T follicular helper cell (primary cell): ENCODE measurements at places on chromosomes 1 and 21.
A peak's percentile ranks its signal among the peaks of the same experiment; 100 is the strongest.

- no peak for DNase-seq
Observed at GRCh38 chr1:206505702-206506355, 1.5 kb upstream of the RASSF5 start.

- DNase-seq = no peak
Observed at GRCh38 chr1:7743346-7743745, 27.8 kb upstream of the VAMP3 start.

GRCh38 chr1:167635156-167635648, 5.2 kb downstream of the RCSD1 start:
- no peak for DNase-seq

- no peak for DNase-seq
Observed at GRCh38 chr1:114564141-114564540, 17.3 kb downstream of the BCAS2 start.

DNA sequence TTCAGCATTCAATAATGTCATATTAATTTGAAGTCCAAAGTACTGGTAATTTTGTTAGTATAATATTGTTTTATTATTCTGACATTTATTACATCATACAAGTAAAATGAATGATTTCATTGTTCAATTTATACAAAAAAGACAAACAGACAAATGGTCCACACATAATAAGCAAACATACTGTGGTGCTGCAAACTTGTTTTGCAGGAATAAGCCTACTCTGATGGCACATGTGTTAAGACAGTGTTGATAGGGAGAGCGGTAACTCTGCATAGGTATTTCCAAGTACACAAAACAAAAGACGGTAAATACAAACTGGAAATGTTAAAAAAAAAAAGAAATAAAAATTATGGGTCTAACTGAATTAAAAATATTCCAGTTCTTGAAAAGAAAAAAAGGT, 59.7 kb upstream of the DPYD start:
- DNase-seq = no peak

DNA sequence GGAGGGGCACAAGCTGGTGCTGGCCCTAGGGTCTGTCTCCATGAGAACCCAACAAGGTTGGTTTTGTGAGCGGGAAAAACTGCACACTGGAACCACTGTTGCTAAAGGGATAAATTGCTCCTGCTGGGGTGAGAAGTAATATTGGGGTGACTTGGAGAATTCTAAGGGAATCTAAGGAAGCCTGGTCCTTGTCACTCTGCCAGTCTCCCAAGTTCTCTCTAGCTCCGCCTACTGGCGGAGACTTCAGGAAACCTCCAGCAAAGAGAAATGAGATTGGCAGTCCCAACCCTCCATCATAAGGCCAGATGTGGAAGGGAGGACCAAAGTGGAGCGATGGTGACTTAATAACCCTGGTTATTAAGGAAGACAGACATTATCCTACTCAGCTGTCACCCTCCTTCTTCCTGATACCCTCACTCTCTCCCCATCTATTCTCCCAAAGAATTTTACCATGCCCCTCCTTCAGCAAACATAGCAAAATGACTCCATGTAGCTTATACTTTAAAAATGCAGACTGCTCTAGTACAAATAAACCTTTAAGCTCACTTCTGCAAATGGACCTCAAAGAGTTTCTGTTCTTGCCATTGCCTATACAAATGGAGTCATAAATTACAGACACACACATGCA, 2.7 kb downstream of the LCE1F start:
- DNase-seq = no peak

DNA sequence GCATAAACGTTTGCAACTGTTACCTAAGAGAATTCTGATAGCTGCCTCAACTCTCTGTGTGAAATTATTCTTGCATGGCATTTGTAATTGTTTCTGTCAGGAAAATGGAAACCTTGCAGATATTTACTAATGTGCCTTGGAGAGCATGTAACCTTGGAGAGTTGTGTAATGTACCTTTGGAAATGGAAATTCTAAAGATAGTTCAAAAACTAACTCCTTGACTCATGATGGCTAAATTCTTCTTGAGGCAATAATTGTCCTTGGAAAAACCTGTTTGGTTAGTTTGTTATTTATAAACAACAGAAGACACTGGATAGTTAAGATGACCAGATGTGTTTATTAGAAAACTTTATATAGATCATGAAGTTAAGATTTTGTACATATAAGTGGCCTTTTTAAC, 1033.8 kb downstream of the PLA2G4A start:
- no peak for DNase-seq

- peak; percentile 85 for DNase-seq
Observed at GRCh38 chr1:42456010-42456753, at the start of the genes PPCS and ZMYND12. Gene PPCS (plus strand): TSS chr1:42456543. CDS start chr1:42456566, 23 bp downstream. Gene ZMYND12 (minus strand): TSS chr1:42456022. CDS start chr1:42455997, 25 bp downstream.

DNA sequence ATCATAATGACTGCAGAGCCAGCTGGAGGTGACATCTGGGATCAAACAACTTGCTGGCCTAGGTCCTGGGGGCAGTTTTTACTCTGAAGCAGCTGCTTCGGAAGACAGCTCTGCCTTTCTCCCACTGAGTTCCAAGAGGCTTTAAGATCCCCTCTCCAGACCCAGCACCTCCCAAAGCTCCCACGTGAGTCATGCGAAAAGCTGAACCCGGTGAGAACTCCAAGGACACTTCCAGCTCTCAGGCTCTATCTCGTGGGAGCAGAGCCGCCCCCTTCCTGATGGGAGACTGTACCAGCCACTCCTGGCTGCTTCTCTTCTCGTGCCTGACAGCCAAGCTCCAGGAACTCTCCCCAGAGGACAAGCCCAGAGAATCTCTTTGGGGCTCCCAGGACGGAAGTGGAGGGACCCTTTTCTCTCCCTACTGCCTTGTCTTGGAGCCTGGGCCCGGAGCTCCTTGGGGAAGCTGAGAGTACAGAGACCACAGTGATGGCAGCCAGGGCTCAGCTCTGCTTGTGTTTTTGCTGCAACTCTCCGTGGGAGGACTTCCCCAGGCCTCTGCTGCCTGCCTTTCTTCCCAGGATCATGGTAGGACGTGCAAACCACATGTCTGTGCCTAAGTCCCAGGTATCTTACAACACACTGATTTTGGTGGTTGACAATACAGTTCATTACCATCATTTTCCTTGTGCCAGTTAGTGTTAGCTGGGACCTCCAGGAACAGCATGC, 40.6 kb downstream of the STUM start:
- no peak for DNase-seq

GRCh38 chr1:110443451-110443850, 7.5 kb upstream of the PROK1 start:
- DNase-seq = no peak

- DNase-seq = no peak
Observed at GRCh38 chr1:147105909-147106308, 66.4 kb downstream of the PRKAB2 start.
